ENCODE measurements at places on chromosomes 2 and 18.
A peak's percentile ranks its signal among the peaks of the same experiment; 100 is the strongest.

DNA sequence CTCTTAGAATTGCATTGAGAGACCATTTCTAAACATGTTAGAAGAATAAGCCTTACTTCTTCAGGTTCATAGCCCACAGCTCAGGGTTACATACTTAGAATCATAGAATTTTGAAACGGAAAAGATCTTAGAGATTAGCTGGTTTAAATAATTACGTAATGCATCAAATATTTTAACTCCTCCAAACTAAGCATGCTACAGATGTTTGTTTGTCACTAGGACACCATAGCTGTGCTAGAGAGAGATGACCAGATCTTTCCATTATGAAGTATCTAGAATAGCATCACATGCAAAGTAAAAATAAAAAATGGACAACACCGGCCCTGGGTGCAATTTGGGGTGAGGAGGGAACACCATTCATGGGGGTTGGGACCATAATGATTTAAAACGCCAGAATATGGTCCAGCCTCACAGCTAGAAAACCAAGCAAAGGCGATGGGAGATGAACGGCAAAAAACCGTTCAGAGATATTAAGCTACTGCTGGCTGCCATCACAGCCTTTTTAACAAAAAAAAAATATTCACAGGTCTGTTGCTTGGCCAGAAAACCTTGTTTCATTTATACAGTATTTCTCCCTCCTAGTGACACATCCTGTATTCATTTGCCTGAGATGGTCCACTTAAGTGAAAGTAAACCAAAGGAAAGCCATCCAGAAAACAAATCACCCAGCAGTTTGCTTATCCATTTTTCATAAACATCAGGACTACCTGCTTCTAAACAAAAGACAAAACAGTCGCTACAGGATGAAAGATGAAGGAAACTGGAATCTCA, 94.2 kb downstream of the EPHA4 start:
- no peak for DNase-seq

DNA sequence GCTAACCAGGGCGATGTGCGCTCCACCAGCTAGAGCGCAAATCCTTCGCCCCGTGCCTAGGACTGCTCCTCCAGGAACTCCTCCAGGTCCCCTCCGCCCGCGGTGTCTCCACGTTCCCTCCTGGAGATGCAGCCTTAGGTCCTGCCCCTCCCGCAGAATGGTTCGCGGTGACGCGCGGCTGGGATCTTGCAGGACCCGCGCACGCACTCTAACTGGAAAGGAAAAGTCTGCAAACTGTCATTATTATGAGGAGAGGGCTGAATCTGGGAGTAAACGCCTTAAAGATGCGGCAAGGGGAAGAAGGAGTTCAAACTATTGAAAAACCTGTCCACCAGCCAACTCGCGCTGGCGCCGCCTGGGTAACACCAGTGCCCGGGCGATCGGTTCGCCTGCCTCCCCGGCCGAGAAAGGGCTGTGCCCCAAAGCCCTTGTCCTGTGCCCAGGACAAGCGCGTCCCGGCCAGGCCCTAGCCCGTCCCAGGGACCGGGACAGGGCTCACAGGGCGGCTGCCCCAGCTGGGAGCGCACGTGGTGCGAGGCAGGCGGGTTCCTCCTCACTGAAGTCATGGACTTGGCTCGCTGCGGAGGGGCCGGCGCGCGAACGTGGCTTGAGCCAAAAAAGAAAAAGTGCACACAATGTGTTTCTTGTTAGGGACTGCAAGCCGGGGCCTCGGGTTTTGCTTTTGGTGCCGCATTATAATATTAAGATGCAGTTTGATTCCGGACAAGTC, 5.5 kb upstream of the ID2 start:
- peak; percentile 79 for DNase-seq

DNA sequence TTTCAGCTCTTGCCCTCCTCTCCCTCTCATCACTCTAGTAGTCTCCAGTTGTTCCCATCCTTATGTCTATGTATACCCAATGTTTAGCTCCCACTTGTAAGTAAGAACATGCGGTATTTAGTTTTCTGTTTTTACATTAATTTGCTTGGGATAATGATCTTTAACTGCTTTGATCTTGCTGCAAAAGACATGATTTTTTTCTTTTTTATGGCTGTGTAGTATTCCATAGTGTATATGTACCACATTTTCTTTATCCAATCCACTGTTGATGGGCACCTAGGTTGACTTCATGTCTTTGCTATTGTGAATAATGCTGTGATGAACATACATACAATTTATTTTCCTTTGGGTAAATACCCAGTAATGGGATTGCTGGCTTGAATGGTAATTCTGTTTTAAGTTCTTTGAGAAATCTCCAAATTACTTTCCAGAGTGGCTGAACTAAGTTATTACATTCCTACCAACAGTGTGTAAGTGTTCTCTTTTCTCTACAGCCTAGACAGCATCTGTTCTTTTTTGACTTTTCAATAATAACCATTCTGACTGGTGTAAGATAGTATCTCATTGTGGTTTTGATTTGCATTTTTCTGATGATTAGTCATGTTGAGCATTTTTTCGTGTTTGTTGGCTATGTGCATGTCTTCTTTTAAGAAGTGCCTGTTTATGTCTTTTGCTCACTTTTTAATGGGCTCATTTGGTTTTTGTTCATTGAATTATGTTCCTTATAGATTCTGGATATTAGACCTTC, 179.6 kb upstream of the SLC39A10 start:
- DNase-seq = no peak

DNA sequence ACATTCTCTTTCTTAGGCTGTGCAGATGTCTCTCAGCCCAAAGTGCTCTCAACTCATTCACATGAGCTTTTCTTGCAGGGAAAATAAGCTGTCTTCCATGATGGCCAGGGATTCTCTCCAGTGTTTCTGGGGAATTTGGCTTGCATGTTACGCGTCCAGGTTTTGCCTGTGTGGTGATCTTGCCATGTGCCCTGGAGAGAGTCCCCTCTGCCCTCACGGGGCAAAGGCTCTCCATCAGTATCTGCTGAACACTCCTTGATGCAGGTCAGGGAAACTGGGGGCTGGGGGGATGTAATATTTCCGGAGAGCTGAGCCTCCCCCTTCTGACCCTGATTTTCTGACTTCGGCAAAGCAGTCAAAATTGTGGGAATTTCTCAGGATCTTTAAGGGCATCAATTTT, 87.6 kb downstream of the ACKR3 start:
- no peak for DNase-seq

Data from urinary bladder (tissue), 4 donors.